ENCODE measurements at places on chromosomes 1 and 21. TPM values are rescaled to one million over a fixed set of nuclear protein-coding genes. Genes with fewer than 3 reads are reported as not detected.

- peak; percentile 66 for DNase-seq
These were observed 2.4 kb upstream of the KISS1 start for GRCh38 chr1:204198348-204199340.

GRCh38 chr1:153261281-153262069 is 2.0 kb downstream of the LORICRIN start:
- DNase-seq, result peak; percentile 61

DNA sequence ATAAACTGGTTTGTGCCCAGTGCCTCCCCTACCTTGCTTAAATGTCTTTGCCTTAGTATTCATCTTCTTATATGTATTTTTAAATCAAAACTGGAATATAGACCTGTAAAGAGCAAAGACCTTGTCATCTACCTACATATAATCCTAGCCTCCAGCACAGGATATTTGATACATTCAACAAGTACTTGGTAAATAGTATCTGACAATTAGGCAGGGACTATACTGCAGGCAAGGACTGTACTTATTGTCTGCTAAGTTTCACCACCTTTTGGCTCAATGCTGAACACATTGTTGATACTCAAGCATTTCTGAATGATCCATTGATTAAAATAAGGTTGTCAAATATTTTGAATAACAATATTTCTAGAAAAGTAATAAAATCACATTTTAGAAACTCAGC is 96.4 kb downstream of the PKN2 start:
- no peak for DNase-seq

RGS16 gene
- 29.1 TPM for total RNA-seq

MORC3 gene
- 15.3 TPM for total RNA-seq

ACKR1 gene
- not detected for total RNA-seq

DNA sequence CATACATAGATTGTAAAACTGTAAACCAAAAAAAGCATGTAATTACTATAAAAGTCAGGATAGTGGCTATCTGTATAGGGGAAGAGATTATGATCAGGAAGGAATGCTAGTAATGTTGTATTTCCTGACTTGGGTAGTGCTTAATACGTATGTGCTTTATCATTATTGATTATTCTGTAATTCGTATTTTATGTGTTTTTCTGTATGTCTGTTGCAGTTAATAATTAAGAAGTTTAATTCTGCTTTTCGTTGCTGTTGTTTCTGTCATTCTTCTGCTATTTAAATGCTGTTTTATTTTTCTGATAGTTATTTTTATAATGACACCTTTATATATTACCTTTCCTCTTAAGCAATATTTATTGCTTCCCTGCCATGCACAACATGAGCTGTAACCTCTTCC is 29.3 kb upstream of the TRIM33 start:
- no peak for DNase-seq

DNA sequence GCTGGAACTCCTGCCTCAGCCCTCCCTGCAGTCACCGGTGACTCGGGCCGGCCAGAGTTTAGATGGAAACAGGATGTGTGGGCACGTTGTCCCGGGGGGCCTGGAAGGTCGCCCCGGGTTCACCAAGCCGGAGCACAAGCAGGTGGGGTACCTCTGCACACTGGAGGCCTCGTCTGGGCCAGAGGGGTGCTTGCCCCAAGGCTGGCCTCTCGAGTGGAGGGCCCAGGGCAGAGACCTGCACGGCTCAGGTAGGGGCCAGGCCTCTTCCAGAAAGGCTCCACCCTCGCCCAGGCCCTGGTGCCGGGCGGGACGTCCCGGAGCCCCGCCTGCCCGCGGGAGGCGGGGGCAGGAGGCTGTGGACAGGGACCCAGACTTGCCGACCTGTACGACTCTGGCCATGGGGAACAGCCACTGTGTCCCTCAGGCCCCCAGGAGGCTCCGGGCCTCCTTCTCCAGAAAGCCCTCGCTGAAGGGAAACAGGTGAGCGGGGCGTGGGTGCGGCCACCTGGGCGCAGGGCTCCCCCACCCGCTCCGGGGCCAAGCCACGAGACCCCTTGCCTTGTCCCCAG is at the start of gene PLEKHN1:
Gene PLEKHN1, plus strand, starts transcription at position 348 of the 569 bp plus-strand sequence. Its CDS starts 50 bp downstream, at position 398.
- DNase-seq, result peak; percentile 94

CALML6 gene
- 3.7 TPM for total RNA-seq

DNA sequence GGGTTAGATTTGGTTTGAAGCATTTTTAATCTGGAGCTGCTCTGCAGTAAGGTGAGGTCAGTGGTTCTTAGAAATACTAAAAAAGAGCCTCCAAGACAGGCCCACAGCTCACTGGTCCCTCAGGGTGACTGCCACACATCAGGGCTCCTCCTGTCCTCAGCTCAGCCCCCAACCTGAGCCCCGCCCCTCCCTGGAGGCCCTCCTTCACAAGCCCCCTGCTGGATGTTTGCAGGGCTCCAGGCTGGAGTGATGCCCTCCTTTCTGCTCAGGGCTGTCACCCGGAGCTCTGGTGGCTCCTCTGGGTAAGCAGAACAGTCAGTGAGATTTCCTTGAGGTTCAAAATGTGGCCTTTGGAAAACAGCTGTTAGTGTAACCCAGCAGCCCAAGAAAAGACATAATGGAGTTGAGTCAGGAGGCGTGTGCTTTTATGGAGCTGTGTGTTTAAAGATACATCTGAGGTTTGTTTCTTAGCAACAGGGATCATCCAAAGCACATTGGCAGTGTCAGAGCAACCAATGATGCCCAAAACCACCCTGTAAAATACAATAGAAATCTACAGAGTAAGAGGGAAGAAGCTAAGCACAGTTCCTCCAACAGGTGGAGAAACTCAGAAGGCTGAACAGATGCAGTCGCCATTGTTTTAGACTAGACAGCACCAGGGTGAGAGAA is 21.4 kb downstream of the STUM start:
- peak; percentile 93 for DNase-seq

DNA sequence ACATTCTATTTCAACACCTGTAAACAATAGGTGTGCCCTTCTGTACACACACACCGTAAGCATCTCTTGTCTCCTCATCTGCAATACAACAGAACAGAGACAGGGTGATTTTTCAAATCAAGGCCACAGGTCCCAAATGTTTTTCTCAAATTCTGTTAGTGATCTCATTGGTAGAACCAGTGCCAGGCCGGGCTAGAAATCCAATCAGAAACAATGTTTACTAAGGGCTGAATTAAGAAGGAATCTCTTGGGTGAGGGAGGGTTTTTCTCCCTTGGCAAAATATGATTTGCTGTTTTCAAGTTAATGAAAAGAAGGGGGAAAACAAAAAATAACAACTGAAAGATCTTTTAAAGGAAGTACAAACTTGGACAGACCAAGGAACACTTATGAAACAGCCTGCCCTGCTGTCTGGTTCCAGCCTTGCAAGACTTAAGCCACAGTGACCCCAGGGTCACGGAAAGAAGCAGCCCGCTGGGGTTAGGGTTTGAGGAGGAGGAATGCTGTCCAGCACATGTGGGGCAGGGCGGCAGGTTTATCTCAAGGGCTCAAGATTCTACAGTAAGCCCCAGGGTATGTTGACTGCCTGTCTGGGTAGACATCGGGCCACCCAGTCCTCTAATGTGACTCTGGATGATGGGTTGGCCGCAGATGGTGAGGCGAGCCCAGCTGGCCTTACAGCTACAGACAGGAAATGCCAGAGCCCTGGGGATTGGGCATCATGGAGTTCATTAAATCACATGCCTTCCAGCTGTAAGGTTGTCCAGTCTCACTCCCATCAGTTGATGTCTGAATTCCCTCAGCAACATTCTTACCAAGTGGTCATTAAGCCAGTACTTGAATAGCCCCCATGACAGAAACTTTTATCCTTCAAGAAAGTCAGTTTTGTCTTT is 73.3 kb upstream of the SLC44A3 start:
- no peak for DNase-seq

DNA sequence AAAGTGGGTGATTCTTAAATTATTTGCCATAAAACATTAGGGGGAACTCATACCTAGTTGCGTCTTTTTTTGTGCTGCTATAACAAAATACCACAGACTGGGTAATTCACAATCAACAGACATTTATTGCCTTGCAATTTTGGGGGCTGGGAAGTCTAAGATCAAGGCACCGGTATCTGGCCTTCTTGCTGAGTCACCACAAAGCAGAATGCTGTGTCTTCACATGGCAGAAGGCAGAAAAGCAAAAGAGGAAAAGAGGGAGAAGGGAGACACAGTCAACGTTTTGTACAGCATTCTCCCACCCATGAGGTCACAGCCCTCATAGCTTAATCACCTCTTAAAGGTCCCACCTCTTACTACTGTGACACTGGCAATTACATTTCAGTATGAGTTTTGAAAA is 291.0 kb downstream of the CHRM3 start:
- DNase-seq, result no peak

- no peak for DNase-seq
These were observed 50.8 kb upstream of the WNT2B start for GRCh38 chr1:112457955-112458354.

LDLRAD2 gene
- 0.97 TPM for total RNA-seq

SELL gene
- total RNA-seq, result not detected

- DNase-seq, result no peak
These were observed 153.8 kb upstream of the C1orf105 start for GRCh38 chr1:172266528-172267174.

All from H7 (cell line).